Motor neuron (in vitro differentiated cells): ENCODE measurements at places on chromosomes 4 and X. TPM values are rescaled to one million over a fixed set of nuclear protein-coding genes. Genes with fewer than 3 reads are reported as not detected.
A peak's percentile ranks its signal among the peaks of the same experiment; 100 is the strongest.

MMGT1 gene
- total RNA-seq: 19.1 and 21.1 TPM in 2 replicates

PDGFRA gene
- 0.85 and 1.3 TPM in 2 replicates for total RNA-seq

DNA sequence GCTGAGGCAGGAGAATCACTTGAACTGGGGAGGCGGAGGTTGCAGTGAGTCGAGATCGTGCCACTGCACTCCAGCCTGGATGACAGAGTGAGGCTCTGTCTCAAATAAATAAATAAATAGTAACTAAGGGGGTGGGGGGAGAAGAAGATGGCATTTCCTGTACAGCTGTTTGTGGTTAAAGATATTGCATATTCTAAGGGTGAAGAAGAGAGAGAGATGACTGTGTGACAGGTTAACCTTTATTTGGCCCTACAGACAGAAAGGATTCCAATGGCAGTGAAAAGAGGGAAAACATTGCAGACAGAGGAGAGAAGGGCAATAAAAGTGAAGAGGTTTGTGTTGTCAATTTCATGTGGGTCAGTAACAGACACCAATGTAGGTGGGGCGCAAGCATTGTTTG, 9.4 kb downstream of the TASL start:
- no peak for ATAC-seq

L1CAM gene
- total RNA-seq: 1.1 and 1.6 TPM in 2 replicates

FMR1NB gene
- not detected in 2 replicates for total RNA-seq

DNA sequence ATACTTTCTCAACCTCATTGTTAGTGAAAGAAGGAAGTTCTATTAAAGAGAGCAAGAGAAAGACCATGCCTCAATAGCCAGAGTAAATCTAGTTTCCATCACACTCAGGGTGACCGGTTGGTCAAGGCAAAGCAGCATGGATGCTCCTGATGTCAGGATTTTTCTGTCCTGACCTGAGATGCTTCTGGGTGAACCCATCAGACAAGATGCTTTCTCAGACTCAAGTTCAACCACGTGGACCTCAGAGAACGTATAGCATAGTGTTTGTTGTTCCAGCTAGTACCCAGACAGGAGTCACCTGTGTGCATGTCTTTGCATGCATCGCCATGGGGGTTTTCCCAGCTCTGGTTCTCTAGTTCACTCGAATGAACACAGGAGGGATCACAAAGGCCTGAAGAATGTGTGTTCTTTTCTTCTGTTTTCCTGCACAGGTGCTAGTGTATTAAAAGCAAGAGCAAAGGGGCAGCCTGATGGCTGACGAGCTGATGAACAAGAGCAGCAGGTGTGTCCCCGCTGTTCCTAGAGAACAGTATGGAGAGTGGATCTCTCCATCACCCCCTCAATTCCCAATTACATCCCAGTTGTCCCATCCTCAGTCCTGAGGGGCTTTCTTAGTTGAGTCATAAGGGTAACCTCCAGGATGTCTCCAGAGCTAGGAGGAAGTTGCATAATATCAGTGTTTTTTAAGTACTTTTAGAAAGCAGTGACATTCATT, 110.5 kb upstream of the ENPP6 start:
- ATAC-seq: no peak

GRCh38 chr4:111923786-111924185, 221.5 kb upstream of the FAM241A start:
- no peak for ATAC-seq

DNA sequence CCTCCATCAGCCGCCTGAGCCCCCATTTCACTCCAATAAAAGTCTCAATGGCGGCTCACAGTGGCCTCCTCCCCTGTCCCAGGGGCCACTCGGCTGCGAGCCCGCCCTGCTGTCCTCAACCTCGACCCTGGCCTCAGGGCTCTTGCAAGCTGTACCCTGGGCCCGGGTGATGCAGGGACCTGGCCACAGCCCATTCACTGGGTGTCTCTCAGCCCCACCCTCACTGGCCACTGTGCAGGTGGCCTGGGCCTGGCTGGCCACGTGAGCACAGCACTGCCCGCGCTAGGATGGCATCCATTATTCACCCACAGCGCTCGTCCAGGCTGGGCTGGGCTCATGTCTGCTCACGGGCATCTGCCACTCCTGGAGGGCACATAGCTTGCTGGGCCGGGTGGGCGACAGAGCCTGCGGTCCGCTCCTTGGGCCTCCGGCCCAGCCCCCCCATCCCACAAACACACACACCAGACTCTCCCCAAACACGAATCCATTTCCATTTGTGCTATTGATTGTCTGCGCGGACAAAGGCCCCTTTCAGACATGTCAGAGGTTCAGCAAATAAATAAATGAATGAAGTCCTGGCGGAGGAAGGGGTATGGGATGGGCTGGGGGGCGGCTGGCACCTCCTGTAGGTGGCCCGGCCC, 16.5 kb upstream of the FGFR3 start:
- no peak for ATAC-seq

DNA sequence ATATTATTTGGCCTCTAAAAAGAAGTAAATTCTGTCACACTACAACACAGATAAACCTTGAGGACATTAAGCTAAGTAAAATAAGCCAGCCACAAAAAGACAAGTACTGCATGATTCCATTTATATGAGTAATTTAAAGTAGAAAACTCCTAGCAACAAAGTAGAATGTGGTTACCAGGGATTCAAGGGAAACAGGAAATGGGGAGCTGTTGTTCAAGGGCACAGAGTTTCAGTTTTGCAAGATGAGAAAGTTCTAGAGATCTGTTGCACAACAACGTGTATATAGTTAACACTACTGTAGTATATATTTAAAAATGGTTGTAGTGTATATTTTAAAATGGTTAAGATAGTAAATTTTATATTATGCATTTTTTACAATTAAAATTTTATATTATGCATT, 25.4 kb downstream of the SEC31A start:
- peak; percentile 27 for ATAC-seq

PAGE4 gene
- total RNA-seq: 0.13 TPM in 1 of 2 replicates, not detected in the other

MMRN1 gene
- total RNA-seq: 1.3 and 1.5 TPM in 2 replicates

- ATAC-seq: no peak
Observed at GRCh38 chr4:46944345-46944744, 35.3 kb upstream of the COX7B2 start.

DNA sequence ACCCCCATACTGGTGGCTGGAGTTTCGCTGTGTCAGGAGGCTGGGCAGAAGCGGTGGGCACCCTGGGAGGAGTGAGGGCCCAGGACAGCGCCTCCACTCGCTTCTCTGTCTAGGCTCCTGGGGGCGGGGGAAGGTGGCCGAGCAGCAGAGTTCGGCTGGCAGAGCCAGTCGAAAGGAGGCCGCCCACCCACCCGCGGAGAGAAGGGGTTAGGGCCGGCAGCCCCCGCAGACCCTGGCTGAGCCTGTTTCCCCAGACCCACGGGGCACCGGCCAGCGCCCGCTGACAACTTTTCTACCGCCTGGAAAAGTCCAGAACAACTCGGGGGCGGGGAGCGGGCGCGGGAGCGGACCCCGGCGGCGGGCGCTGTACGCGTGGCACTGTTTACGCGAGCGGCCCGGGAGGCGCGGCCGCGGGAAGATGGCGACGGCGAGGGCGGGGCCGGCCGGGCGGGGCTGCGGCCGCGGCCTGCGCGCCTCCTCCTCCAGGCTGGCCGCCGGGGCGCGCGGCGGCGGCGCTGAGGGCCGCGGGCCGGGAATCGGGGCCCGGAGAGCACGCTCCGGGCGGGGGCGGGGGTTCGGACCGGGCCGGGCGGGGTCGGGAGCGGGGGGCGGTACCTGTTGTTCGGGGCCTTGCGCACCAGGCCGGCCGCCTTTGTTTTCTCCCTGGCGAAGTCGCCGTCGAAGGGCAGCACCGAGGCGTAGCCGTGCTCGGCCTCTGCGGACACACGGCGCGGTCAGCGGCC, 628 bp downstream of the MXD4 start:
- peak; percentile 6 for ATAC-seq

- ATAC-seq: peak; percentile 26
Observed at GRCh38 chr4:42627885-42628646, 28.8 kb downstream of the ATP8A1 start.

DNA sequence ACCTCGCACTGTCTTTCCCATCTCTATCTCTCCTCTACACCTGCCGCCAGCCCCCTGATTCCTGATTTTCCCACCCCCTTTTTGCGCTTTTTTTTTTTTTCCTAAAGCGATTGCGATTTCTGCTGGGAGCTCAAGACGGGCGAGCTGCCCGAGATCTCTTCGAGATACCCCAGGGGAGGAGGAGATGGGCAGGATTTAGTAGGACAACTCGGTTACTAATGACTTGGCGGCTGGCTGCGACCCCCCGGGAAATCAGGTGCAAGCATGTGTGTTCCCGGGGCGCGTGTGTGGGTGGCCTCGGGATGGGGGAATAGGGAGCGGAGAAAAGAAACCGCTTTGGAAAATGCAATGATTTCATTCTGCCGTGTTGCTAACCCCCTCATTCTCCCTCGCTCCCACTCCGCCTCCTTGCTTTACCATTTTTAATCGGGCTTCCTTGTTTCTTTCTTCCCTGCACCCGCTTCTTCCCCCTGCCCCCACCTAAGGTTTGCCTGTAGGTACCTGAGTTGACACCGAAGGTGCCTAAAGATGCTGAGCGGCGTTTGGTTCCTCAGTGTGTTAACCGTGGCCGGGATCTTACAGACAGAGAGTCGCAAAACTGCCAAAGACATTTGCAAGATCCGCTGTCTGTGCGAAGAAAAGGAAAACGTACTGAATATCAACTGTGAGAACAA, 4.4 kb downstream of the SLITRK2 start:
- ATAC-seq: no peak

GRCh38 chr4:111454961-111455360, 690.3 kb upstream of the FAM241A start:
- ATAC-seq: no peak

- peak; percentile 89 for ATAC-seq
Observed at GRCh38 chrX:21374163-21374993, at the start of gene CNKSR2. Gene CNKSR2, plus strand, starts transcription at chrX:21374418. Its CDS starts 480 bp downstream, at chrX:21374898.

GRCh38 chr4:8435656-8436121, 4.8 kb downstream of the ACOX3 start:
- no peak for ATAC-seq

GRCh38 chrX:123626962-123627361, 105.9 kb downstream of the THOC2 start:
- no peak for ATAC-seq

ARL9 gene
- total RNA-seq: 0.49 and 1.7 TPM in 2 replicates

CLIC2 gene
- 0.27 and 0.31 TPM in 2 replicates for total RNA-seq

UGT8 gene
- total RNA-seq: 3.4 and 3.9 TPM in 2 replicates

- no peak for ATAC-seq
Observed at GRCh38 chr4:157558016-157558415, 337.5 kb downstream of the GRIA2 start.

GRCh38 chr4:121041307-121042090, 30.8 kb downstream of the NDNF start:
- ATAC-seq: no peak

NR0B1 gene
- total RNA-seq: 0.32 TPM in 1 of 2 replicates, not detected in the other

H2BW2 gene
- not detected in 2 replicates for total RNA-seq

MSL3 gene
- 15.2 and 16.4 TPM in 2 replicates for total RNA-seq

DNA sequence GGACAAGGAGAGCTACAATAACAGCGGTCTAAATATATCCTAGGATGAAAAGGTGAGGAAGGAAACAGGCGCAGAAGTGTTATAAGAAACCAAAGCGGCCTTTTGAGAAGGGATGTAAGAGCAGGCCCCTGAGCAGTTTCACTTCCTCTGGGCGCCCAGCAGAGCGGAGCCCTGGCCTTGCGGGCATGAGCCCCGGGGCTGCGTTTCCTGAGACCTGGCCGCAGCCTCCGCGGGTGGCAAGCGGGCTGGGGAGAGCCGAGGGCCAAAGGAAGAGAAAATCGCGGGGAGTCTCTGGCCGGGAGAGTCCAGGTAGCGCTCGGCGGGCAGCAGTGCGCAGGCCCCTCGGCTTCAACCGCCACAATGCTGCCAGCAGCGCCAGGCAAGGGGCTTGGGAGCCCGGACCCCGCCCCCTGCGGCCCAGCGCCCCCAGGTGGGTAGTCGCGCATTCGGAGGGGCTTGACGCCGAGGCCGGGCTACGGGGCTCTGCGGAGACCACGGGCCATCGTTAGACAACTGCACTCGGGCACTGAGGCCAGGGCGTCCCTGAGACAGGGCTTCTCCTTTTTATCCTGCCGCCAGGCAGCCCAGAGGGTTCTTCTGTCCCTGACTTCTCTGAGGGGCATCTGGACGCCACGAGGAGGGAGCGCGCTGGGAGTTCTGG, at the start of gene BANK1:
TSS of gene BANK1 (plus strand) at position 210 of the 661 bp plus-strand sequence. CDS start at position 361, 151 bp downstream.
- peak; percentile 67 for ATAC-seq

DNA sequence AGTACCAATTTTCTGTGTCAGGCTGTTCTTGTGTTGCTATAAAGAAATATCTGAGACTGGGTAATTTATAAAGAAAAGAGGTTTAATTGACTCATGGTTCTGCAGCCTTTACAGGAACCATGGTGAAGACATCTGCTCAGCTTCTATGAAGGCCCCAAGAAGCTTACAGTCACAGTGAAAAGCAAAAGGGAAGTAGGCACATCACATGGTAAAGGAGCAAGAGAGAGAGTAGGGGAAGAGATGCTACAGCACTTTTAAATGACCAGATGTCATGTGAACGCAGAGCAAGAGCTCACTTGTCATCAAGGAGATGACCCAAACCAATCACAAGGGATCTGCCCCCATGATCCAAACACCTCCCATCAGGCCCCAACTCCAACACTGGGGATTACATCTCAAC, 174.3 kb downstream of the ATP10D start:
- no peak for ATAC-seq

GRCh38 chr4:175424111-175424510, 388.0 kb downstream of the GPM6A start:
- ATAC-seq: no peak

DNA sequence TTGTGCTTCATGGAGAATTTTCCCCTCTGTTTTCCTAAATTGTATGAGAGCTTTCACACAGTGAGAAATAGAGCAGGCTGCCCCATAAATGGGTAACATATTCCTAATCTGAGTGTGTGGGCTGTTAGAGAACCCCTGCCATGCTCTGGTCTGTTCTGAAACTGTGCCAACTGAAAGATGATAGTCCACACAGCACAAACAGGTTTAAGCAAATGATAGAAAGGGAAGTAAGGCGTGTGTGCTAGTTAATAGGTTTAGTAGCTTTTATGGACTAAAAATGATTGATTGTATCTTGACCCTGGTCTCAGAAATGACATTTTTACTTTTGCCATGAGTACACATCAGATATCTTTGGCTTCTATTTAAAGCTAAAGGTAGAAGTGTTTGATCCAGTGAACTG, 106.2 kb downstream of the PRRG1 start:
- ATAC-seq: no peak

CACNA1F gene
- total RNA-seq: not detected in 2 replicates

- ATAC-seq: no peak
Observed at GRCh38 chr4:138675685-138676084, 339.9 kb upstream of the NOCT start.

DNA sequence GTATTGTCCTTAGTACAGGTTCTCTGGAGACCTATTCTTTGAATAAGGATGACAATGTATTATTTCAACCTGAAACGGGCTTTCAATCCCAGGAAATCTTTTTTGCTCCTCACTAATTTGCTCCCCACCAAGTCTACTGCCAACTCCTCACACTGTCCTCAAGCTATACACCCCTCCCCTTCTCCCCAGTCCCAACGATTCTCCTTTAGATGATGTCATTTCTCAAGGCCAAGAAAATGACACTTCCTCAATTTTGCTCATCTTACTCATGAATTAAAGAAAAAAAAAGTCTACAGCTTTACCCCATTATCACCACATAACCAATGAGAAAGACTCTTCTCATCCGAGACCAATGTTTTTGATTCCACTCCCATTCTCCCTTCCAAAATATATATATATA, 20.6 kb downstream of the AP1S2 start:
- no peak for ATAC-seq
